Upper lobe of right lung (tissue), 1 donor: ENCODE measurements at places on chromosomes 5 and 9. TPM values are rescaled to one million over a fixed set of nuclear protein-coding genes. Genes with fewer than 3 reads are reported as not detected.

IFNA13 gene
- total RNA-seq, result not detected

GRCh38 chr5:59421986-59422941 lies 471.3 kb downstream of the PDE4D start:
- H3K27ac ChIP-seq, result no peak overlapping the region
- H3K27me3 ChIP-seq, result no peaks in the 10 kb centered on the region
- DNase-seq, result no peak
- H3K36me3 ChIP-seq, result no peaks in the 10 kb centered on the region
- H3K4me1 ChIP-seq, result no peaks in the 10 kb centered on the region

WDR38 gene
- total RNA-seq, result not detected

DNA sequence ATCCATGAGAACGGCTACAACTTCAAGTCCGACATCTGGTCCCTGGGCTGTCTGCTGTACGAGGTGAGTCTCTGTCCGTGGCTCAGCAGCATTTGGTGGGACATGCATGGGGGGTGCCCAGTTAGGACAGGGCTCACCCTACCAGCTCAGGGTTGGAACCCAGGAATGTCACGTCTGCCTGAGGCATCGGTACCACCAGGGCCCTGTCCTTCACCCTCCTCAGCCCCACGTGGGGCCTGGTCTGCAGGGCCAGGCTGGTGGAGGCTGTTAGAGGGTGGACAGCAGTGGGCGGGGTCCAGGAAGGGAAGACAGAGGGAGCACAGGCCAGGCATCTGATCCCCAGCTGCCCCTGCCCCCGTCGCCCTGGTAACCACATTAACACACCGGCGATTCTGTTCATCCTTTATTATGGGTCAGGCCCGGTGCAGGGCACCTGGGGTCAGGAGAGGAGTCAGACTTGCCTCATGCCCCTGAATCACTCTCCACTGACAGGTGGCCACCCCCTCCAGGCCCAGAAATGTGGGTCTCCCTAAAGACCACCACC lies 75.6 kb downstream of the PSMB7 start:
- no peak overlapping the region for H3K4me3 ChIP-seq
- peaks cover 56% of the 10 kb centered on the region for H3K36me3 ChIP-seq
- H3K27me3 ChIP-seq, result no peaks in the 10 kb centered on the region
- DNase-seq, result no peak
- H3K4me1 ChIP-seq, result no peaks in the 10 kb centered on the region

PIK3R1 gene
- total RNA-seq, result 137 TPM
